Renal cortex interstitium (tissue), 15 donors: ENCODE measurements at places on chromosomes 4 and X.
A peak's percentile ranks its signal among the peaks of the same experiment; 100 is the strongest.

DNA sequence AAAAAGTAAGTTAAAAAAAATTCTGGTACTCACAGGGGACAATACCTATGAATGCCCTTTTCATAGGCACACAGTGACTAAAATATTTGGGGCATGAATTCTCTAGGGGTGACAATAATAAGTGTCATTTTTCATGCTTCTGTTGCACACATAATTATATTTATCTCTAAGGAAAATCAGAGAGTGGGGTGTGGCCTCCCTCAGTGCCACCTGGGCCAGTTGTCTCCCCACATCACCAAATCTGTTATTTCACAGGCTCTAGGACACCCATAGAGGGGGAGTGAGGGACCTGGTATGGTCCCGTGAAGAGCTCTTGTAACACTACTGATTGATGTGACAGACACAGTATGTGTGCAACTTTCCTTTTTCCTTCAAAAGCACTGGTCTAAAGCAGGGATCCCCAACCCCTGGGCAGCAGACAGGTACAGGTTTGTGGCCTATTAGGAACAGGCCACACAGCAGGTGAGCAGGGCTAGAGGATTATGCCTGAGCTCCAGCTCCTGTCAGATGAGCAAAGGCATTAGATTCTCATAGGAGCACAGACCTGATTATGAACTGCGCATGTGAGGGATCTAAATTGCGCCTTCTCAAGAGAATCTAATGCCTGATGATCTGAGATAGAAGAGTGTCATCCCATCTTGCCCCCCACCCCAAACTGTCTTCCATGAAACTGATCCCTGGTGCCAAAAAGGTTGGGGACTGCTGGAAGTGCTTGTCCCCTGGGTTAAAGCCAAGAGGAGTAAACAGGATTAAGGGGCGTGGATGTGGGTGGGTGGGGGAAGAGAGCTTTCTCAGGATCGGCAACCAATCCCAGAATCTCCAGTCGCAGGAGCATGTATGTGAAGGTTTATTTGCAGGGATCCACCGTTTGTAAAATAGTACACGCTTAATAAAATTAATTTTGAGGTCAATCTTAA lies 856 bp downstream of the SLC9B1 start:
- peak; percentile 24 for DNase-seq

- no peak for DNase-seq
These were observed 11.5 kb downstream of the PRPS2 start for GRCh38 chrX:12802741-12803140.

DNA sequence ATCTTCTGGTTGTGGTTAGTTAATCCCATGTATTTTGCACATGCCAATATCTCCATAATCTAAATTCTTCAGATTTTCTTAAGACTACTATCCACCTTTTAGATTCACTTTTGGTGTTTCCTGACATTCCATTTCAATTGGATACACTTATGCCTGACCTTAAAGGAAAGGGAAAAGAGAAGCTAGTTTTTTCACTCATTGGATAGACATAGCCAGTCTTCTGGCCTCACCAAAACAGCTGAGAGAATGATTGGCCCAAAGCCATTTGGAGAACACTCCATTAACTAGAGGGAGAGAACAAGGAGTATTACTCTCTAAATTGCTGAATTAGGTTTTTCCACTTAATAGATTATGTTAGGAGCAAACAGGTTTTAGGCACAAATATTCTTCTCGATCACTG lies 4.0 kb downstream of the PRPS1 start:
- DNase-seq, result no peak

DNA sequence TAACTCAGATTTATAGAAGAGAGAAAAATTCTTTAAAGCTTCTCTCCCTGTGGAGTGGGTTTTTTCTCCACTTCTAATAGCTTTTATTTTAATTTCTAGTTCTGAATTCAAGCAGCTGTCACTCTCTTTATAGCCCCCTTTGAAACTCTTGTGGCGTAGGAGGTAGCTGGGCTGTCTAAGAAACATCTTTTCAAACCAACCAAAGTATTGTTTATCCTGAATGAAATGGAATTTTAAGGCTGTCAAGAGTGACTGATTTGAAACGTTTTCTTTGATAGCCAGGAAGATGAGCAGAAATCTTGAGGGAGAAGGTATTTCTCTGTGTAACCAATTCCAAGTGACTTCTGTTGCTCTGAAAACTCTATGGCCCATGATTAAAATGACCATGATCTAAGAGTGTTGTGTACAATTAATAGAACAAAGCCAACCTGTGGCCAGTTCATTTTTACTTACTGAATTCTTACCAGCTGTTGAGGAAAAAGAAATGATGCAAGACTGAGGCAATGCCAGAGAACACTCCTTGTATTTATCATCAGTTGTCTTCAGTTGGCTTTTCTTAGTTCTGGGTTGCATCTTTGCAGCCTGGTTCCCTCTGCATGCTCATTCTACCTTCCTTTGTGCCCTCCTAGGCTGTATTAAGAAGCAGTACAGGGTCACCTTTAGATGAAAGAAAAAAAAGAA lies 298.4 kb downstream of the ARHGAP10 start:
- DNase-seq, result no peak

DNA sequence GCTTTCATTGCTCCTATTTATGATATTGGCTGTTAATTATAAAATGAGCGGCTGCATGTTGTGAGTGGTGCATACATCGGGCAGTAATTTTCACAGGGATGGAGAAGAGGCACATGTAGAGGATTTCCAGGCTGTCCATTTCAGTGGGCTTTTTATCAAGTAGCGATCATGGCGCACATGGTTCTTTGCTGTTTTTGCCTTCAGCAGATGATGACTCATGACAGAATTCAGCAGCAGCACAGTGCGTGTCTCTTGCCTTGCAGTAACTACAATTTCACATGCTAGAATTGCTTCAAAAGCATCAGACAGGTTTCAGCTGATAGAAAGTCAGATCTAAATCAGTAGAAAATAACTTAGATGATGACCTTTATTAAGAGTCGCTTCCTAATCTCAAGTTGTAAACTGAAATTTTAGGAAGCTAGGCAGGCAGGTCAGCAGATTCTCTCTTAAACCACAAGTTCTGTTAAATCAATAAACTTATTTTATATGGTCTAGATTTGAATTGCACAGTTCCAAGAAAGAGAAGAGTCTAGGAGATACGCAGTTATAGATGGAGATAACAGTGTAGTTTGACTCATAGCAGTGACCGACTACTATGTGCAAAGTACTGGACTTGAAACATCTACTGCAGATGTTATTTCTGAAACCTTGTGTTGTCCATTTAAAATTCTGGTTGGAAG lies 35.8 kb downstream of the LRP2BP start:
- no peak for DNase-seq
